ENCODE measurements at places on chromosomes 1 and 21.

GRCh38 chr1:178055779-178056471 lies 38.0 kb upstream of the RASAL2 start:
- DNase-seq = no peak

DNA sequence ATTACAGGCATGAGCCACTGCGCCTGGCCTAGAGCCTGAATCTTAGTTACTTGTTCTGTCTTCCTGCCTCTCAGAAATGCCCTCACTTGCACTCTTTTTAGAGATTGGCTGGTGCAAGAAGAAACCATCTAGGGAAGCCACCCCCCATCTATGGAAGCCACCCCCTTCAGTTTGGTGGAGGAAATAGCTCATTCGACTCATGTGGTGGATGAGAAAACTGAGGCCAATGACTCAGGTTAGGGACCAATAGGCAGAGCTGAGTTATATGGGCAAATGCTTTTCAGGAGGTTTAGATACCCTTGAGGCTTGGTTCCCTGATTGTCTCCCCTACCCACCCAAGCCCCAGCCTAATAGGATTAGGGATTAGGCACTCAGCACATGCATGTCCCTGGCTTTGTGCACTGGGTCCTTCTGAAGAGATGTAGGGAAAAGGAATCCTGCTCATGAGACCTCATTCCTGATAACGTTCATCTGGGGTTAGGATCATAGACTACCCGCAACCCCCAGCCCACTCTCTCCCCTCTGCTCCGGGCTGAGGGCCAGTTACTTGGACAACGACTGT lies 77.1 kb downstream of the PAX7 start:
- no peak for DNase-seq

- no peak for DNase-seq
These were observed 18.0 kb upstream of the YTHDF2 start for GRCh38 chr1:28718586-28719331.

- DNase-seq = no peak
These were observed 44.6 kb downstream of the COQ8A start for GRCh38 chr1:226984521-226985238.

DNA sequence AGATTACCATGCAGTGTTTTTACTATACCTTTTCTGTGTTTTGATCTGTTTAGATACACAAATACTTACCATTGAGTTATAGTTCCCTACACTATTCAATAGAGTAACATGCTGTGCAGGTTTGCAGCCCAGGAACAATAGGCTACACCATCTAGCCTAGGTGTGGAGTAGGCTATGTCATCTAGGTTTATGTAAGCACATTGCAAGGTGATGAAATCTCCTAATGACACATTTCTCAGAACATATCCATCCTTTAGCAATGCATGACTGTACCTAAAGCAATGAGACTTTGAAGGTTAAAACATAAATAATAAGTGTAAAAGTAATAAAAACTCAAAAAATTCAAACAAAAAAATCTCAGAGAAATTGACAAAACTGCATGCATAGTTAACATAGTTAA lies 358.6 kb downstream of the USH2A start:
- DNase-seq = no peak

GRCh38 chr1:114154963-114155322 lies 1.3 kb upstream of the SYT6 start:
- no peak for DNase-seq

DNA sequence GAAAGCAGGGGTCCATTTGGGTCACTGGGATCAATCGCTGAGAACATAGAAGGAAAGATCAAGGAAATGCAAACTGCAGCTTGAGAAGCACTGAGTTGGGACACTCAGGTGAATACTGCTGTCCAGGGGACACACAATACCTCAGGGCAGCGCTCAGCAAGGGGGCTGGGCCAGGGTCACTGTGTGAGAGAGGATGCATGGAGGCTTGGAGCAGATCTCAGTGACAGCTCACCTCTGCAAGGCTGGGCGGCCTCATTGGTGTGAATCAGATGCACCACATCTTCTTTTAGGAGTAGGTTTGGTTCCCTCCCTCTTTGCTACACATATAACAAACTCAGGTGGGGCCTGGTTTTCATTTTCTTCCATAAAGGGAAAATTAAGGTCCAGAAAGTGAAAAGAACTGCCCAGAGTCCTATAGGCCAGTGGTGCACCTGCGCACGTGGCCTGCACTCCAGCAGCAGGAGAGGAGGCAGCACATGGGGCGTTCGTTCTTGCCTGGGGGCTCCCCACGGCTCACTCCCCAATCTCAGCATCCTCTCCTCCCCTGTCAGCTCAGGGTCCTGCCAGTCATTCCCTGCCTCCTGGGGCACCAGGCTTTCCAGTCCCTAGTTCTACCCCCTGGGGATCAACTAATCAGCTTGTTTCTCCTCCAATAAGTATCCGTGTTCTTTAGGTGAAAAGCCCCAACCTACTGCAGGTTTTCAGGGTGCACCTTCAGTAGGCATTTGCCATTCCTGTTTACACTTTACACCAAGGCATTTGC lies 1.5 kb downstream of the A3GALT2 start:
- DNase-seq = no peak

- no peak for DNase-seq
These were observed 60.7 kb upstream of the GCLM start for GRCh38 chr1:93969887-93970286.

DNA sequence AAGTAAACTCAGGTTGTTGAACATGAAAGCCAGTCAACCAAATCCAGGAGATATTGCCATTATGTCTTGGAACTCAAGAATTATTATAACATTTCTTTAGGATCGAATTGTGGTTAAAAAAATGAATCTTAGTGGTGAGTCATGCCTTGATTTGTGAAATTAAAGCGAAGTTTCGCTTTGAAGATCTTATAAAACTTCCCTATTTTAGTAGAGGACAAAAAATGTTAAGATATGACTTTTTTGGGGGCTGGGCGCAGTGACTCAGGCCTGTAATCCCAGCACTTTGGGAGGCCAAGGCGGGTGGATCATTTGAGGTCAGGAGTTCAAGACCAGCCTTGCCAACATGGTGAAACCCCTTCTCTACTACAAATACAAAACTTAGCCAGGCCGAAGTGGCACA lies 39.5 kb upstream of the PTBP2 start:
- DNase-seq = no peak

DNA sequence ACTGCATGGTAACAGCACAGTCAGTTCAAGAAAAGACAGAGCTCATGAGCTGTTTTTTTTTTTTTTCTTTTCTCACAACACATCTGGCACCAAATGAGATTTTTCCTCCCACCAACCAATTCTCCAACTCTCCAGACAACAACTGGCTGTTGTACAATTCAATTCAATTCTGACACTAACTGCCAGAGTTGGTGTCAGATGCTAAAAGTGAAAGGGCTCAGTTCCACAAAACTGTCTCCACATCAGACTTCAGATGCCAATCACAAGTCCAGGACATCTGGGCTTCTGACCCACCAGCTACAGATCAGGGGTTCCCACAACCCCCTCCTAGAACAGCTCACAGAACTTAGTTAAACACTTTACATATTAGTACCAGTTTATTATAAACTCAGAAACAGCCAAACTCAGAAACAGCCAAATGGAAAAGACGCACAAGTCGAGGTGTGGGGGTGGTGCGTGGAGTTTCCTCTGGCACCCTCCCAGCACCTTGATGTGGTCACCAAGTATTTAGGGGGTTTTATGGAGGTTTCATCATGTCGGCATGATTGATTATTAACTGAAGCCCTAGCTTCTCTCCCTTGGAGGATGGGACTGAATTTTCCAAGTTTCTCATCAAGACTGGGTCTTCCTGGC lies 39.2 kb upstream of the LRRC8D start:
- no peak for DNase-seq

GRCh38 chr1:162165528-162165927 lies 96.0 kb downstream of the NOS1AP start:
- no peak for DNase-seq

GRCh38 chr1:154416471-154417337 lies 11.6 kb downstream of the IL6R start:
- no peak for DNase-seq

DNA sequence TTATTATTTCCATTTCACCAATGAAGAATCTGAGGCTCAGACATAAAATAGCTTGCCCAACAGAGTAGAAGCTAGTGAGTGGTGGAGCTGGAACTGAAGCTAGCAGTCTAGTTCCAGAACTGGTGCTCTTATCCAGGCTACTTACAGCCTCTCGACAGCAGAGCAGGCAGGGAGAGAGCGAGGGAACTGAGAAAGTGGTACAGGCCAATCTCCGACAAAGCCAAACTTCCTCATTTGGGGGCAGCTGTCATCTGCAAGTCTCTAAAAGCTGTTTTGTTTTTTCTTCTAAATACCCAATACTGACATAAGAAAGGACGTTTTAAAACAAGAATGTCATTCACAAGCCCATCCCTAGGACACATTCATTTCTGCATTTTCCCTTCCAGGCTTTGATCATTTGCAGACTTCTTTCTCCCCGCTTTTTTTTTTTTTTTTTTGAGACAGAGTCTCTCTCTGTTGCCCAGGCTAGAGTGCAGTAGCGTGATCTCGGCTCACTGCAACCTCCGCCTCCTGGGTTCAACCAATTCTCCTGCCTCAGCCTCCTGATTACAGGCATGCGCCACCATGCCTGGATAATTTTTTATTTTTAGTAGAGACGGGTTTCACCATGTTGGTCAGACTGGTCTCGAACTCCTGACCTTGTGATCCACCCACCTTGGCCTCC lies 20.0 kb downstream of the YIPF1 start:
- no peak for DNase-seq

GRCh38 chr1:21914450-21914849 lies 22.7 kb downstream of the HSPG2 start:
- no peak for DNase-seq

- peak; percentile 92 for DNase-seq
These were observed 96.9 kb downstream of the ATP6V1G3 start for GRCh38 chr1:198443365-198444233.
